HCT116 (cell line): ENCODE measurements at places on chromosomes 16 and 17. TPM values are rescaled to one million over a fixed set of nuclear protein-coding genes. Genes with fewer than 3 reads are reported as not detected.

DNA sequence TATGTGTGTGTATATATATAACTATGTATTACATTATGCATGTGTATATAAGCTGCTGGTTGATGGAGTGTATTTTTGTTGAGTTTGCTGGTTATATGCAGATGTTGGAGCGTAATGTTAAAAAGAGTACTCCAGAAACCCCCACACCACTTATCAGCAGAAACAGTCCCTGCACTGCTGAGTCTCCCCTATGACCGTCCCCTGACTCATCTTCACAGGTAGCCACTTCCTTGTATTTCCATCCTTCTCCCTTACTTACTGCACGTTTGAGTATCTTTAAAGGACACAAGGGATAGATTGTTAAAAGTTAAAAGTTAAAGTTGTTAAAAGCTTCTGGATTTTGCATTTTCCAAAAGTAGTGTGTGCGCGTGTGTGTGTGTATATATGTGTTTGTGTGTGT lies 853.9 kb upstream of the EEF2KMT start:
- no peaks in the 10 kb centered on the region for H3K36me3 ChIP-seq
- no peaks in the 10 kb centered on the region for H3K27me3 ChIP-seq
- no peaks in the 10 kb centered on the region for H3K4me1 ChIP-seq
- no peak for DNase-seq
- no peak overlapping the region for H3K4me3 ChIP-seq
- no peak overlapping the region for H3K27ac ChIP-seq

DNA sequence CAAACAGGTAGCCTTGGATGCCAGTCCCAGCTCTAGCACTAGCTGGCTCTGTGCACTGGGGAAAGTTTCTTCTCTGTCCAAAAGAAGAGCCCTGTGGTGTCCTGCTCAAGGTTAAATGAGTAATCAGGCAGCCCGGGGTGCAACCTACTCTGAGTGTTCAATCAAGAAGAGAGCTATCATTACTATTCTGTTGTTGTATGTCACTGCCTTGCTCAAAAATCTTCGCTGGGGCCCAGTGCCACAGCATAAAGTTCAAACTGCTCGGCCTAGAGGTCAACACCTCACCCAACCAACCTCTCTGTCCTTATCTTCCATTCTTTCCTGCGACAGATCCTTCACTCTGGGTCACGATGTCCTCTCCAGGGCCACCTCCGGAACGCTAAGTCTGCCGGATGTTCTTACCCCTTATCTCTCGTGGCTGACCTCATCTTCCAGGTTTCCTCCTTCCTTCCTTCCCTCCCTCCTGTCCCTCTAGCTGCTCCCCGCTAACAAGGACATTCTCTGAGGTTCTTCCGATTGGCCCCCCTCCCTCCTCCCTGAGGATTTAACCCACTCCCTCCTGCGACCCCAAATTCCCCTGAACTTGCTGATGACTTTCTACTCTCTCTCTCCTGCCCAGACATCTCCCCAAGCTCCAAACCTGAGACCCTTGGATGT lies 4.4 kb downstream of the FDXR start:
- H3K4me3 ChIP-seq = no peak overlapping the region
- H3K27ac ChIP-seq = no peak overlapping the region
- no peaks in the 10 kb centered on the region for H3K27me3 ChIP-seq
- DNase-seq = no peak
- peaks cover 4% of the 10 kb centered on the region; the same call in 1 of the 2 replicates for H3K4me1 ChIP-seq
- H3K36me3 ChIP-seq = peaks cover 9% of the 10 kb centered on the region; the same call in 1 of the 2 replicates

DNA sequence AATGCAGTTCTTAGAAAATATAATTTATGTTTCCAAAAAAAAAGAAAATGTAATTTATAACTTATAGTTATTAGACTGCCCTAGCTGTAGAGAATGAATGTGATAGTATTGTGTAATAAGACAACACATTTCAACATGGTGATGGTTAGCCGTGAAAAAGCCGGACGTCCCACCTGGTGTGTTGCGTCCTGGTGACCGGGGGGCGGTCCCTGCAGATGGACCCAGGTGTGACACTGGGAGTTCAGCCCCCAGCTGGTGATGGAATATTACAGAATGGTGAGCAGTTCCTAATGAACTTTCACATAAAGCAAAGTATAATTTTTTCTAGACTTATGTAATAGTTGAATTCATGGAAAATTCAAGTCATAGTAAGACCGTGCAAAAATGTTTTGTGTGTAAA lies 132.8 kb downstream of the LAT start:
- peaks cover 7% of the 10 kb centered on the region for H3K4me1 ChIP-seq
- H3K4me3 ChIP-seq = no peak overlapping the region
- DNase-seq = no peak

DNA sequence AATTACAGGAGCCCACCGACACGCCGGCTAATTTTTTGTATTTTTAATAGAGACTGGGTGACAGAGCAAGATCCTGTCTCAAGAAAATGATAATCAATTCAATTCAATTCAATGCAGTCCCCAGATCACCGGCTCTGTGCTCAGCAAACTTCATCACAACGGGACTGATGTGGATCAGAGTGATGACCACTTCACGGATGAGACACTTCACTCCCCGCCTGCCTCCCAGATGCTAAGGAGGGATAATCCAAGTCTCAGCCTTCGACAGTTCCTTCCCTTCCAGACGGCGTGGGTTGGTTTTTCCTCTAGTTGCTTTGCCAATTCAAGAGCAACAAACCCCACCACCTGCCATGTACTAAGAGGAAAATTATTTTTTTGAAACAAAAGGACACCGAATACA lies 93.8 kb downstream of the ZDHHC7 start:
- H3K4me3 ChIP-seq = no peak overlapping the region
- no peak overlapping the region for H3K27ac ChIP-seq
- H3K27me3 ChIP-seq = peaks cover 56% of the 10 kb centered on the region
- no peak for DNase-seq

- no peaks in the 10 kb centered on the region for H3K27me3 ChIP-seq
- 0 out of 2 replicates have a peak, but pooled peaks cover 3% of the 10 kb centered on the region for H3K4me1 ChIP-seq
- no peaks in the 10 kb centered on the region for H3K36me3 ChIP-seq
- peak; percentile 36 for DNase-seq
- H3K4me3 ChIP-seq = no peak overlapping the region
- no peak overlapping the region for H3K27ac ChIP-seq
Observed at GRCh38 chr17:58595194-58595792, 80.9 kb upstream of the MTMR4 start.

DNA sequence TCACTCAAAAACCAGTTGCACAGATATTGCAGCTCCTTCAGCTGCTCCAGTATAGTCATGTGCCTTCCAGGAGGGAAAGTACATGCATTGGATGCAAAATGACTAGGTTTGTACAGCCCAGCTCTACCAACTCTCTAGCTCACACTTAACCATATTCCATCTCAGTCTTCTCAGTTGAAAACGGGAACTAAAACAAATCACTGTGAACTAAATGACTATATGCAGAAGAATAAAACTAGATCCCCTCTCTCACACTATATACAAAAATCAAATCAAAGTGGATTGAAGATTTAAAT lies 24.9 kb downstream of the DCUN1D3 start:
- no peaks in the 10 kb centered on the region for H3K36me3 ChIP-seq
- no peak overlapping the region for H3K27ac ChIP-seq
- H3K27me3 ChIP-seq = no peaks in the 10 kb centered on the region
- DNase-seq = no peak

- H3K27me3 ChIP-seq = no peaks in the 10 kb centered on the region
- peaks cover 11% of the 10 kb centered on the region for H3K4me1 ChIP-seq
- H3K36me3 ChIP-seq = peaks cover 9% of the 10 kb centered on the region; the same call in 1 of the 2 replicates
- DNase-seq = no peak
Observed at GRCh38 chr16:964356-965035, 6.3 kb downstream of the LMF1 start.

DNA sequence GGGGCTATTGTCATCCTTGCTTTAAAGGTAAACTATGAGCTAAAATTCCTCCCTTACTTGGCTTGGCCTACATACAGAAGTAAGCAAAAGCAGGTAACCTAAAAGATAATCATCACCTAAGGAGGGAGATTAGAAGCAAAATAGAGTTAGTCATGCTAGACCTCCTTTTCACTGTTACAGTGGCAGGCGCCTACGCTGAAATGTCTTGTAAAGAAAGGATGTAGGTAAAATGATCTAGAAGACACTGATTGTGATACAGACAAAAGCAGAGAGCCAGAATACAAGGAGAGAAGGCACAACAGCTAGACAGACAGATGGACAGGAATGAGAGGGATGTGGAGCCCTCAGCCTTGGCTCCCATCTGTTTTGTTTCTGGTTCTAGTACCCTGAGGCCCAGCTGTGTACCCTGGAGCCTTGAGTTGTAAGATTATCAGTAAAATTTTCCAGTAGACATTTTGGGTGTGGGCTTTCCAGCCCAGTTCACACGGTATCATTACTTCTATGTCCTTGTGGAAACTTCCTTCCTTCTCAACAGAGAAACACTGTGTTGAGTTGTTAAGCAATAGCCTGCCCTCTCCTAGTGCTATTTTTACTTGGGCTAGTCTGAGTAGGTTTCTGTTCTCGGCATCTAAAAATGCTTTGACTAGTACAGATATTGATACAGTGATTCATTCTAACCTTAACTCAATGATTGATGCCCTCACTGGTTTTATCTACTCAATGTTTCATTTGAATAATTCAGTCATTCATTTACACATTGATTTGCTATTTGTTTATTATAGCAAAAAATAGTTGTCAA lies 7.7 kb upstream of the C16orf78 start:
- no peaks in the 10 kb centered on the region for H3K4me1 ChIP-seq
- DNase-seq = no peak
- no peaks in the 10 kb centered on the region for H3K36me3 ChIP-seq
- 0 out of 2 replicates have a peak, but pooled peaks cover 13% of the 10 kb centered on the region for H3K27me3 ChIP-seq
- H3K4me3 ChIP-seq = no peak overlapping the region

- peaks cover 35% of the 10 kb centered on the region for H3K4me1 ChIP-seq
- H3K36me3 ChIP-seq = no peaks in the 10 kb centered on the region
- H3K27me3 ChIP-seq = no peaks in the 10 kb centered on the region
- no peak for DNase-seq
Observed at GRCh38 chr17:80260069-80260535, 550 bp upstream of the RNF213 start.

GRCh38 chr17:66885417-66885816 lies 50.5 kb downstream of the CACNG5 start:
- no peaks in the 10 kb centered on the region for H3K4me1 ChIP-seq
- no peaks in the 10 kb centered on the region for H3K36me3 ChIP-seq
- H3K27me3 ChIP-seq = no peaks in the 10 kb centered on the region
- H3K27ac ChIP-seq = no peak overlapping the region

GRCh38 chr16:19108409-19109287 lies 5.1 kb upstream of the ITPRIPL2 start:
- H3K4me3 ChIP-seq = no peak overlapping the region
- H3K27ac ChIP-seq = peak overlapping the region; percentile 60
- H3K36me3 ChIP-seq = no peaks in the 10 kb centered on the region

DNA sequence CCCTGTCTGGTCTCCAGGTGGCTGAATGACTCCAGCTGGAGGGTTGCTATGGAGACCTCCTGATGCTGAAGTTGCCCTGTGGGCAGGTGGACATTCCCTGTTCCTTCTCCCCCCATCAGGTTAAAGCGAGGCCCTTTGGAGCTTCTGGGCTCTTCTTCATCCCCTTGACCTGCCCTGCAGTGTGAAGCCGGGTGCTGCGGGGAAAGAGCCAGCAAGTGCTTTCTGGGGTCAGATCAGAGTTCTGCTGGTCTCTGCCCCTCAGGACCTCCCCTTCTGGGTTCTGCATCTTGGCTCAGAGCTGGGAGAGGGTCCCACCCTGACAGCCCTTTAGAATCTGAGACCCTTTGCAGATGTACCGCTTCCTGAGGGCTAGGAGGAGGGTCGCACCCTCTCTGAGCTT lies 25.1 kb downstream of the NKD1 start:
- H3K4me1 ChIP-seq = no peaks in the 10 kb centered on the region
- no peaks in the 10 kb centered on the region for H3K27me3 ChIP-seq
- H3K36me3 ChIP-seq = no peaks in the 10 kb centered on the region
- no peak overlapping the region for H3K4me3 ChIP-seq
- no peak overlapping the region for H3K27ac ChIP-seq

The RNF112 gene
- 0.98 TPM for total RNA-seq

The ITGB4 gene
- total RNA-seq = 568 TPM

The SRCIN1 gene
- 10.5 TPM for total RNA-seq

The CIBAR2 gene
- total RNA-seq = 0.27 TPM

The SEZ6L2 gene
- total RNA-seq = 49.3 TPM
